ENCODE measurements at places on chromosomes 2 and 18. TPM values are rescaled to one million over a fixed set of nuclear protein-coding genes. Genes with fewer than 3 reads are reported as not detected.

HOXD4 gene
- 1.3 TPM for total RNA-seq

POTEC gene
- total RNA-seq = not detected

- peak; percentile 17 for DNase-seq
These were observed 25.8 kb upstream of the TMEM182 start for GRCh38 chr2:102736110-102736409.

DNA sequence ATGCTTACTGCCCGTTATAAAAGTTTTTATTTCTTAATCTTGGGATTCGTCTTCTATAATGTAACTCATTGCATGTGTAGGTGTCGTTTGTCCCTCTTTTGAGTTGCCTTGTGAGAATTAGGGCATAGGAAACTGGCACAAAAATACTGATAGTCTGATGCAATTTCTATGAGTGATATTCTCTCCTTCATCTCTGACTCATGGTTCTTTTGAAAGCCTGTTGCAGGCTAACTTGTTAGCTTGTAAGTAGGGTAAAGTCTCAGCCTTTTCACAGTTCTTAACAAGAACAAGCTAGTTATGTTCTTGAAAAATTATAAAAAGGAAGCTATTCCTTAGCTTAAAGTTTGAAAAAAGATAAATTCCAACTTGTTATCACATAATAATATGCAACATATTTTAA is 1085.4 kb upstream of the NRXN1 start:
- no peak for DNase-seq

DNA sequence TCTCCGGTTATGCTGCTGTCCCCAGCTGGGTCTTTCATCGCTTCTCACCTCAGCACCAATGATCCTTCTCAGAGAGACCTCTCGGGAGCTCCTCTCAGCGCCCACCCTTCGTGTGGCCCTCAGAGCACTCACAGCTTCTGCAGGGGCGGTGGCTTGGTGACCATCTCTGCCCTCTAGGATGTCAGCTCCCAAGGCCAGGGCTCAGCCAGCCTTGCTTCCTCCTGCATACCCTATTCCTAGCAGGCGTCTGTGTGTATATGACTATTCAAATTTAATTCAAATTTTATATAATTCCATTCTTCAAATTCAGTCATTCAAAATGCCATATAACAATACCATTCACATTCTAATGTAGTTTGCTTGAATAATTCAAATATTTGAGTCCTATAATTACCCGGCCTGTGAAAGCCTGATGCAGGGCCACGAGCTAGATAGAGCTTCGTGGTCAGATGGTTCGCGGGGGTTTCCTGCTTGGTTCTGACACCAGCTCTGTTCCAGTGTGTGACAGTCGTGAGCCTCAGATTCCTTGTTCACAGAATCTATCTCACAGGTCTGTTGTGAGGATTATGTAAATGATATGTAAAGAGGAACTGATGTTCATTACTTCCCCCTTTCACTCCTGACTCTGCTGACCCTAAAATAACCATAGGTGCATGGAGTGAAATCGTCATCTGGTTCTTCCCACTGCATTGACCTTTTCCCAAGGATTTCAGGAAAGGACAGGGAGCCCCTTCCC is 94.0 kb upstream of the CNGA3 start:
- DNase-seq = no peak

PRR30 gene
- not detected for total RNA-seq
